ENCODE measurements at places on chromosomes 6 and 20.

DNA sequence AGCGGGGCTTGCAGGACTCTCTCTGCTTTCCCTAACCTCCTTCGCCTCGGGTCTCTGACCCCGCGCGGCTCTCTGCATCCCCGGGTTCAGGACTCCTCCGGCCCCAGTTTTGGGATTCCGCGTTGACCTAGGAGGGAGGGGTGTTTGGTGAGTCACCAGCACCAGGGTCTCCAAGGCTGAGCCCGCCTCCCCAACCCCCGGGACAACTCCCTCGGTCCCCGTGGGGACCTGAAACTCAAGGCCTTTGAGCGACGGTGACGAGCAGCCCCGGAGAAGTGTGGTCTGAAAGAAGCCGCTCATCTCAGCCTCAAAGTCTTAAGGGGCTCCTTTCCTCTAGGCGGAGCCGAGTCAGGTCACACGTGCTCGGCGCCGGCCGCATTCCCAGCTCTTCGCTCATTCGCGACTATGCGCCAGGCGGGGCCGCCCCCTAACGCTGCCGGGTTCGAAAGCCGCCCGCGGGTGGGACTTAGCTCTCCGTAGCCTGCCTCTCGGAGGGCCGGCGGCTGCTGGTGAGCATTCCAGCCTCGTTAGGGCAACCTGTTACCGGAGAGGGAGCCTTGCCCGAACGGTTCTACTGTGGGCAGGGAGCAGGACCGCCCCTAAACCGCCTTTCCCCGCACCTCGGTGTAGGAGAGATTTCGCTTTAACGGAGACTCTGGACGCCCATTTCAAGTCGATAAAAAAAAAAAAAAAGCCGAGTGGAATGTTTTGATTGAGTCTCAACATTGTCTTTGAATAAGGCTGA, 3.0 kb upstream of the PRDM13 start:
- no peak for DNase-seq

DNA sequence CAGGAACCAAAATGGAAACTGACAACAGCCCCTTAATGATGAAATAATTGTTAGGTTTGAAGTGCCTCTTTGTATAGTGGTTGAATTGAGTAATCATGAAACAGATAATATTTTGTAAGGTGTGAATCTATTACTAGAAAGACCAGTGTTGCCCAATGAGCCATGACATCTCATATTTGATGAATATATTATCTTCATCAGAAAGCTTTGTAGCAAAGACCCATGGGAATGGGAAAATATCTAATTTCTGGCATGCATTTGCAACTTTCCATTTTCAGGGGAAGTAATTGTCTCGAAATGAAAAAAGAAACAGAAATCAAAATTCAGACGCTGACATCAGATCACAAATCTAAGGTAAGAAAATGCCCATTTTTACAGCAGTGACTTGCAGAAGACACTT, 57.3 kb upstream of the LAMP5 start:
- DNase-seq, result no peak

DNA sequence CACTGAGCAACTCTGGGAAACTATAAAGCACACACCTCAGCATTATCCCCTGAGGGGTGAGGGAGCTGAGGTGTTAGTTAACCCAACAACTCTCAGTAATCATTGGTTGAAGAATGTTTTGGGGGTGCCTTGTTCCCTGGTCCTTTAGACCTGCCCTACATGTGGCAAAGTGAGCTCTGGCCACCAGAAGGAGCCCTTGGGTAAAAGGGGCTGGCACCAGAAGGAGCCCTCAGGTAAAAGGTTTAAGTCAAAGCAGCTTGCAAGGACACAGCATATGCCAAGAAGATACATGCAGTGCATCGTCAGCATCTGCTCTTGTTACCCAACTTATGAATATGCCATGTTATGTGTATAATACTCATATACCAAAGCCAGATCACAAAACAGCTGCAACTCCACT, 1081.7 kb downstream of the KIF16B start:
- no peak for DNase-seq

DNA sequence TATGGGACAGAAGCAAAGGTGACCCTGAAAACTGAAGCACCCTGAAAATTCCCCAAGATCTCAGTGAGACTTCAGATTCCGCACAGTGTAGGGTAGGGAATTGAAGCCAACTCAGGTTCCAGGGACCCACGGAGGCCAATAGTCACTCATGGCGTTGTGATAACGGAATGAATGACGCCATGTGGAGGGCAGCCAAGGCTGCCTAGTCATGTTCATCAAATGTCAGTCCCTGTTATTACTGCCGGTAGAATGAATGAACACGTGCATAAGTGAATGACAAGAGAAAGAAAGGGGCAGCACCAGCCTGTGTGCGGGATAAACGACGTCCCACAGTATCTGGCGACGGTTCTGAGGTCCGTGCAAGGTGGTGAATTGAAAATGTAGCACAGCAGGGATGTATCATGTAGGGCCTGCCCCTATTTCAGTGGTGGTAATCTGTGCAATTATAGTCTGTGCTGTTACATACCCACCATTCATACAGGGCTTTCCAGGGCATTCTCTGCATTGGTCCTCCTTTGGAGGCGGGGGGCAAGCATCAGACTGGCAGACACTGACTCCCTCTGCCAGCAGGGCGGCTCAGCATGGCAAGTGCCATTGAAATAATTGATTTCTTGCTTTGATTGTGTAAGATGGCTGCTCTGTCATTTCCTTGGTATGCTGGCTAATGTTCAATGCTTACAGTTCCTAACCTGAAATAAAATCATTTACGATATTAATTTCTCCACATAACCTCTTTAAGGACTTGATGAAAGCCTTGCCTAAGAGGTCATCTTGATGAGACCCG, 386.9 kb downstream of the CDH4 start:
- no peak for DNase-seq

DNA sequence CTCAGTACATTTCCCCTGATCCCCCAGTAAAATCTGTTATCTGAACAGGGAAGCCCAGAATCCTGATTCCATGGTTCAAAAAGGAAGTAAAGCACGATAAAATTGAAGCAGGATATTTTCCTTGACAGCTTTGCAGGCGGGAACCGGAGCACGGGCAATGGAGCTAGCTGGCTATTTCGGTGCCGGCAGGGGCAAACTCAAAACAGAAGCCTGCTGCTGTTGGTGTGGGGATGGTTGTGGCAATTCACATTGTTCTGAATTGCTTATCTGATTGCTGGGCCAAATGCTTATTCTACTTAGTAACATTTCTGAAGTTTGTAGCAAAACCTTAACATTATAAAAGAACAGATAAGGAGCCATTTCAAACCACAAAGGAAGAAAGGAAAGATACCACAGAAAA, 172.4 kb downstream of the MMS22L start:
- DNase-seq, result no peak

Data from left renal cortex interstitium (tissue), 4 donors.